ENCODE measurements at places on chromosomes 11 and 22.
A peak's percentile ranks its signal among the peaks of the same experiment; 100 is the strongest.

- DNase-seq, result no peak
These were observed 2.1 kb downstream of the SLC17A6 start for GRCh38 chr11:22340235-22340634.

DNA sequence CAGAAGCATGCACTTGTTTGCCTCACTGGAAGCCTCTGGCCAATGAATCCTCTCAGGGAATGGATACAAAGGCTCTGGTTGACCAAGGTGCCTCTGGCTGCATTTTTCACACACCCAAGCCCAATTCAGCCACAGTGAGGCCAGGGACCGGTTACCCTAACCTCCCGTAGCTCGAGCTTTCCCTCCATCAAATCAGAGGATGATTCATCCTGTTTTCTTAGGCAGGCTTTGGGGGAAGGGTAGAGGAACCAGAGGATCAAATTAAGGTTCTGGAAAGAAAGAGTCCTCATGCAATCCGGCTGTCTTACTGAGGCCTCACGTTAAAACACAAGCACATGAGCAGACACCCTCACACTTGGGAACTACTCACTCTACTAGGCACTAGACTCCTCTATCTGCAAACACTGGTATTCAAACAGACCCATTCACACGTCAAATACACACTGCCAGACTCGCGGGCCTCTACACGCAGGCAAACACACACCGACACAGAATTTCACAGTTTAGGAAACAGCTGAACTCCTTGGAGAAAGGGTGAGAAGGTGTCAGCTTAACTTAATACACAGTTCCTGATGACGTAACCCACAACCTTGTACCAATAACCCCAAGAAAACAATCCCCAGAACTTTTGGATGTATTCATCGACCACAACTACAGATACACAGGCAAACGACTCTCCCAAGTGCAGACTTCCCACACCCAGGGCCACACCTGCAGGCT is 12.4 kb downstream of the NRXN2 start:
- DNase-seq, result no peak

GRCh38 chr11:58395581-58395980 is 11.1 kb downstream of the OR5B3 start:
- no peak for DNase-seq

DNA sequence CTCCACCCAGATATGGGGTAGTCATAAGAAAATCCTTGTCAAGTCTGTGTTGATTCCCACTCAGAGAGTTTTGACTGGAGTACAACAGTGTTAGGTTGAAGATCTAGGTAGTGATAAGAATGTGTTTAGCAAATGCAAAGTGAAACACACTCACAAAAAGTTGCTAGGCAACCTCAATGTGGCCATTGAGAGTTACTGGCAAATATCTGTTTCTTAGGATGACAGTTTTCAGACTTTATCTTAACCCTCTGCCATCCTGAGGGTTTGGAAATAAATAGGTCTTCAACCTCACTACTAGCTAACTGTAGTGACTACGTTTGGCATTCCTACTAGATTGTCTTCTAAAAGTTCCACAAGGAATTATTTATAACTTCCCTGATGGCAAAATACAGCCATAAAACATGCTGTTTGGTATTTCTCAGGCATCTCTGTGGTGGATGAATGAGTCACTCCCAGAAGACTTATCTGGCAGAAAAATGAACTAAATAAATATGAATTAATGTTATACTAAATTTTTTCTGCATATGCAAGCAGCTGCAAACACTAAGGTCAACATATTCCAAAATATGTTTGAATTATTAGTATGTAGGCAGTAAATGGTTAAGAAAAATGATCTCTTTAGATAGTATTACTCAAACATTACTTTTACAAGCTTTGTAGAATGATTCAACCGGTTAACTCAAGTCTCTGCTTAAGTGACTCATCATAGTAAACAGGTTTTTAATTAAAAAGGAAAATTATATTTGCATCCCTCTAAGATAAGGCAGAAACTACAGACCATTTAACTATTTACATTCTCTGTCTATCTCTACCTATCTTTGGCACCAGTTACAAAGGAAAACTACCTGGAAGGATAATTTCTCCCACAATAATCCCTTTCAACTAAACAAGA is 17.1 kb upstream of the SYTL2 start:
- no peak for DNase-seq

GRCh38 chr11:61971248-61972111 is 4.0 kb upstream of the FTH1 start:
- DNase-seq, result peak; percentile 74

DNA sequence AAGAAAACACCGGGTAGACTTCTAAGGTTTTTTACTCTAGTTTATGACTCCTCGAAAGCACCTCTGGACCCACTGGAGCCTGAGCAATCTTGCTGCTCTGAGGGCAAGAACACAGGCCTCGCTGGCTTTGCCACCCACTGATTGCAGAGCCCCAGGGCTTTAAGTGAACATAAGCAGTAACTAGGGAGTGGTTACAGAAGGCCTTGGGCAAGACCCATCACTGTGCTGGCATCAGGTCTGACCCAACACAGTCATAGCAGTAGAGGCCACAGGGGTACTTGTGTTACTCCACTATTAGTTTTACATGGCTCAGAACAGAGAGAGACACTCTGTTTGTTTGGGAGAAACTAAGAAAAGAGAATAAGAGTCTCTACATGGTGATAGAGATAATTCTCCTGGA is 684.5 kb downstream of the FAM181B start:
- DNase-seq, result no peak

GRCh38 chr11:107609400-107610218 is 18.7 kb downstream of the ELMOD1 start:
- no peak for DNase-seq

- DNase-seq, result peak; percentile 71
These were observed 13.7 kb downstream of the MFNG start for GRCh38 chr22:37472418-37473006.

DNA sequence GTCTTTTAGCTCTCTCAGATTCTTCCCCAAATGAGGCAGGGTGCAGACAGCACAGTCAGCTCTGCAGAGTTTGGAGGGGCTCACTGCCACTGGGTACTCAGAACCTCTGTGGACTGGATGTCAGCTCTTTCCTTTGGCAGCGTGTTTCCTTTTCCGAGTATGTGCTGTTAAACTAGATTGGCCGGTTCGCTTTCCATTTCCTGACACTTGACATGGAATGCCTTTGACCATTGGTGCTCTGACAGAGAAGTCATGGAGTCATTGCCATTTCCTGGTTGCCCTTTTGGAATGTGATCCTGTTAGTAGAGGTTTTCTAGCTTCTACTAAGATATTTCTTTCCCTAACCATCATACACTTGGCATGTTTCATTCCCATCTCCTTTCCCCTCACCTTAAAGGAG is 86.7 kb downstream of the SWAP70 start:
- no peak for DNase-seq

GRCh38 chr11:65226103-65226442 is 35.7 kb upstream of the POLA2 start:
- no peak for DNase-seq

Measured in GM13976 (cell line).